LNCaP clone FGC (cell line): ENCODE measurements at places on chromosomes 5 and 9.

DNA sequence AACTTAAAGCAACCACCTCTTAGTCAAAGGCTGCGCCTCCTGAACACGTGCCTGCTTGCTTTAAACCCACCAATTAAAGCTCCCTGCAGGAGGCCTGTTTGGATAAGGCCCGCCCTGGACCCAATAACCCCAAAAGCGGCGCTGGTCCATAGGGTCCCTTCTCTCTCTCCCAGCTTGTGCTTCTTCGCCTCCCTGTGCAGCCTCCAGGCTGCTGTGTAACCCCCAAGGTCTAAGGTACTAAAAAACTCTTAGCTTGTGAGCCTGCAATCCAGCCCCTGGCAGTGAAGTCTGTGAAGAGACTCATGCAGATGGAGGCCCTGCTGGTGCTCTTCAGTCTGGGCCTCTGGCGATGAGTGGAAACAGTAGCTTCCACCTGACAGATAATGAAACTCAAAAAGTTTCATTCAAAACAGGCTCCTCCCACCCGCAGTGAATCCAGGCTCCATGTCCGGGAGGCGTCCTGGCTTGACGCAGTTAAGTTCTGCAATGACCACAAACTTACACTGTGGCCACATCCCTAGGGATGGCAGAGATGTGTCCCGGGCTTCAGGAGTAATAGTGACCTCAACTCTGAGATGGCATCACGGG is 97.3 kb downstream of the PRRT1B start:
- DNase-seq, result no peak

- no peak for DNase-seq
Observed at GRCh38 chr9:133129001-133129795, 8.2 kb upstream of the RALGDS start.

- no peak for DNase-seq
Observed at GRCh38 chr5:96293966-96294883, 138.8 kb downstream of the PCSK1 start.

DNA sequence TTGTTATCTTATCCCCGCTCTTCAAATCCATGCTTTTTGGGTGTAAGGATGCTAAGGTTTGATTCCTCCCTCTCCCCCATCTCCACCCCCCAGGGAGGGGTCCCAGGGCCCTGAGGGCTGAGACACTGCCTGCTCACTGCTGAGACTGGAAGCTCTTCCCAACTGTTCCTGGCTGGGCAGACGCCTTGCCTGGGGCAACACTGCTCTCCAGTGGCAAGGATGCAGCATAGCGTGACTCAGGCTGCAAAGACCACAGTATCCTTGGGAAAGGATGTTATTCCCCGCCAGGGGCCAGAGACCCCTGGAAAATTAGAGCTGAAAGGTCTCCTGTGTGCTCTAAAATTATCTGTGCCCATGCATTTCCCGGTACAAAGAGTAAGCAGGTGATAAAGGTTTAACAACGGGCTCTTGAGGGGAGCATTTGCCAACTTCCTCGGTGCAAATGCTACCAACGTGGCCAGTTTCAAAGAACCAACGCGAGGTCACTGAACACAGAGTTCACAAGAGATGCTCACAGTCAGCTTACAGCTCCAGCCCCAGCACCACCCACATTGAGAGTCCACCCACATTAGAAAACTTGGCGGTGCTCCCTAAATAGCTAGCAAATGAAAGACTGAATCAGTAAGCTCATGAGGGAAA is 271.9 kb downstream of the NSG2 start:
- DNase-seq, result peak; percentile 13

DNA sequence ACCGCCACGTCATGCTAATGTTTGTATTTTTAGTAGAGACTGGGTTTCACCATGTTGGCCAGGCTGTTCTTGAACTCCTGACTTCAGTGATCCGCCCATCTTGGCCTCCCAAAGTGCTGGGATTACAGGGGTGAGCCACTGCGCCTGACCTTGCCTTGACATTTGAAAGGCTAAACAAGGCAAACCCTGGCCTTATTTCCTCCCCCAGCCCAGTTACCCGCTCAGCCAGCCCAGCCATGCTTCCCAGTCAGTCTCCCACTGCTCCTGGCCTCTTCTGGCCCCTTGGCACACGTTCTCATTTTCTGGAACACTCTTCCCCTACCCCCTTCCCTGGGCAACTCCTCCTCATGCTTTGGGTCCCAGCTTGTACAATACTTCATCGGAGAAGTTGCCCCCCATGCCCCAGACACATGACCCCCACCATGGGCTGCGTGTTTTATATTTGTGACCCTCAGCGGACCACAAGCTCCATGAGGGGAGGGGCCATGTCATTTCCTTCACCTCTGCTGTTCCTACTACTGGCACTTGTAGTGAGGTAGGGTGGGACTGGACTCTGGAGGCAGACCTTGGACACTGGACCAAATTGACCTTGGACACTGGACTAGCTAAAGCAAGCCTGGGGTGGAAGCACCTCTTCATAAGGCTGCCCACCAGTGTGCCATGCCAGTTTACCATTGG is 94.4 kb upstream of the IER5L start:
- no peak for DNase-seq

GRCh38 chr9:118522093-118523028 is 818.2 kb downstream of the TLR4 start:
- no peak for DNase-seq

GRCh38 chr5:155867522-155868088 is 459.4 kb upstream of the SGCD start:
- DNase-seq, result no peak

DNA sequence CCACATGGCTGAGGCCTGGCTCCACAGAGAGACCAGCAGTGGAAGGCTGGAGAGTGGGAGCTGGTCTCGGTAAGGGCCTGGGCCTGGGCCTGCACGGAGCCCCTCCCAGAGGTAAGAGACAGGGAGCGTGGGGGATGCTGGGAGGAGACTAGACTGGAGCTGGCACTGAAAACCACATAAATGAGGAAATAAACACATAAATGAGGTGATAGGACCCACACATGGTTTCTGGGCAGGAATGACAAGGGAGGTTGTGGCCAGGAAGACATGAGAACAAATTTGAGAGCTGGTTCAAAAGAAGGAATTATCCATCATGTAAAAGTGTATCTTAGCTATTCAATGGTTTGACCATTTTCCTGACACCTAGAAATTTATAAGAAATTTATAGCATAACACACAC is 451.7 kb upstream of the DAP start:
- DNase-seq, result no peak

- no peak for DNase-seq
Observed at GRCh38 chr5:79456890-79457583, 56.9 kb downstream of the HOMER1 start.

DNA sequence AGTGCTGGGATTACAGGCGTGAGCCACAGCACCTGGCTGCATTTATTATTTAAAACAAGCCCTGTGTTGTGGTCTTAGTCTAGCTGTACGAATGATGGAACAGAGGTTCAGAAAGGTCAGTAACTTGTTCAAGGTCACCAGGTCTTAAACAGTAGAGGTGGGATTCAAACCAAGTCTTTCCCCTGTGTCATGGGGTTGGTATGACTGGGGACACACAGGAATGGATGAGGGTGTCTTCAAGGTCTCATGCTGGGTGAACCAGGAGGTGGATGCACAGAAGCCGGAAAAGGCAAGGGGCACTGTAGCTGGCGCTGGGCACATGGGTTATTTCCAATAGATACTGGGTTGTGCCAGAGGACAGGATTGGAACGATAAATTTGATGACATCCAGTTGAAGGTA is 32.2 kb upstream of the TJP2 start:
- no peak for DNase-seq

GRCh38 chr5:122195802-122196394 is 66.6 kb downstream of the ZNF474 start:
- peak; percentile 27 for DNase-seq

DNA sequence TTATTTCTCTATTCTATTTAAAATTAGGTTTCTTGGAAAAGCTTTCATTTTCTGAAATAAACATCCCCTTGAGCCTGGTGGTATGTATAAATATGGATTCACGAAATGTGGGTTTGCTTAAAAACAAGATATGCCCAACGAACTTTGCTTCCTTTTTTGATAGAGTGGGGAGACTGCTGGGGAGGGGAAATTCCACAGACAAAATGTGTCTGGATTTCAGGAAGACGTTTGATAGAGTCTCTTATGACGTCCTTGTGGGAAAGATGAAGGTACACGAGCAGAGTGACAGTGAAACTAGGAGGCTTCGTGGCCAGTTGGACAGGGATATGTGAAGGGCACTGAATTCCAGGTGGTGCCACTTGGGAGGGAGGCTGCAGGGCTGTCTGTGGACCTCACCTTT is 84.5 kb upstream of the RPS23 start:
- no peak for DNase-seq

DNA sequence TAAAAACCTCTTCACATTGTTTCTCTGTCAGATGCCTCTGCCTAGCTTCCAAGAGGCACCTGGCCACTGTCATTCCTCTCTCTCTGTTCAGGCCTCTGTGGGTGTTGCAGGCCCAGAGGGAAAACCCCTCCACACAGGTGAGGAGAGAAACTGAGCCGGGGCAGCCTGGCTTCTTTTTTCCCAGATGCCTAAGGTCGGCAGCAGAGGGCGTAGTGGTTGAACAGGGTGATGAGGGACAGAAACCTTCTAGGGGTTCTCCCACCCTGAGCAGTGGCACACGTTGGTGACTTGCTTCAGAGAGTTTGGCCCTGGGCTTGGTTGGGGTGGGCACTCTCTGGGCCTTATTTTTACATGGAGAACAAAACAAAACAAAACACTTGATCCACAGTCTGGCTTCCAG is 12.2 kb downstream of the IL9 start:
- no peak for DNase-seq

- no peak for DNase-seq
Observed at GRCh38 chr5:171524466-171524865, 105.0 kb downstream of the FGF18 start.

- DNase-seq, result peak; percentile 30
Observed at GRCh38 chr5:149474198-149474597, 77.0 kb downstream of the CSNK1A1 start.

GRCh38 chr5:57677235-57677634 is 194.6 kb upstream of the ACTBL2 start:
- no peak for DNase-seq

GRCh38 chr5:137565450-137565849 is 66.3 kb upstream of the SPOCK1 start:
- no peak for DNase-seq

DNA sequence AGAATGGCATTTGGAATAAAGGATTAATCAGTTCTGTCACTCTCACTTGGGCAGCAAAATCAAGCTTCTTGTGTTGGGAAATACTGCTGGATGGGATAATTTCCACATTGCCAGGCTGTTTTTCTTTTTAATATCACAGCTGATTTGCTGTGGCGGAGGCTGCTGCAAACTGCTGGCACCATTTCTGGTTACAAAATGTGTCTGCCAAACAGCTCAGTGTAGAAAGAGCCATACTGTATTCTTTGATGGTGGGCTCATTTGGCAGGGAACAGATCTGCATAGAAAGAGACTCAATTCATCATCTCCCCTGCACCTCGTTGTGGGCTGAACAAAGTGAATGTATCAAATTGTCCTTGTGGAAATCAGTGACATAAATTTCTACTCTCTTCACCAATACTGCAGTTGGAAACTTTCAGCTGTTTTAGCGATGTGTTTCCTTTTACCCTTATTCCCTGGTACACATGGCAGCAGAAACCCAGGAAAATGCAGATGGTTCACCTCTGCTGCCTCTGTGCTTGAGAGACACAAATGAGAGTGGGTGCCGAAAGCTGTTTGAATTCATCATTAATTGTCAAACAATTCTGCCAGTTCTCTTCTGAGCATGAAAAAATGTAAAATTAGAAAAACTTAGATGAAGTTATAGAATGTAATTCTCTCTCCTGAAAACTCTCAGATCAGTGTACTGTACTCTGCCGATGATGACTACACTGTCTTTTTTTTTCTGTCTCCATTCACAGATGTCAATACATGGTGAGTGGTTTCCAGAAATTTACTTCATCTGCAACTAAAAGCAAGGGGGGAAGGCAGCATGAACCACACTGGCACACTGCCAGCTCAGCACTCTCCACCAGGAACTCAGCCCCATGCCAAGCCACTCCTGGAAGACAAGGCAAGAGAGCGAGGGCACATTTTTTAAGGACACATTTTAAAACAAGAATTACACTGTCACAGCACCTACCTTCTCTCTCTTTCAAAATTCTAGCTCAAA is 75.0 kb downstream of the HMHB1 start:
- DNase-seq, result no peak

GRCh38 chr9:17936365-17936764 is 357.5 kb downstream of the SH3GL2 start:
- no peak for DNase-seq

DNA sequence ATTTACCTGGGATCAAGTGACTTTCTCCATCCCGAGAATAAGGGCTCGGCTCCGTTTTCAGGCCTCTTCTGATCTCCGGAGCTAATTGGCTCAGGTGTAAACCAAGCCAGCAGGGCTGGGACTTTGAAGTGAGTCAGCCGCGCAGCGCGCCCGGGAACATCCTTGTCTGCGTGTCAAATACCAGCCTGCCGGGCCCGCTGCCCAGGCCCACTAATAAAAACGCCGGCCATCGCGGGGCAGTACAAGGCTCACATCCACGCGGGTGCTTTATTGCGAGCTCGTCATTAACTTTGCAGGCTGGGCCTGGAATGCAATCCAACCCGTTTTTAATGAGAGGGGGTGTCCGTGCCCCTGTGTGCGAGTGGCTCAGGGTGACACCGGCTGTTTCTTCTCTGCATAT is 416.8 kb downstream of the IRX2 start:
- DNase-seq, result peak; percentile 57

DNA sequence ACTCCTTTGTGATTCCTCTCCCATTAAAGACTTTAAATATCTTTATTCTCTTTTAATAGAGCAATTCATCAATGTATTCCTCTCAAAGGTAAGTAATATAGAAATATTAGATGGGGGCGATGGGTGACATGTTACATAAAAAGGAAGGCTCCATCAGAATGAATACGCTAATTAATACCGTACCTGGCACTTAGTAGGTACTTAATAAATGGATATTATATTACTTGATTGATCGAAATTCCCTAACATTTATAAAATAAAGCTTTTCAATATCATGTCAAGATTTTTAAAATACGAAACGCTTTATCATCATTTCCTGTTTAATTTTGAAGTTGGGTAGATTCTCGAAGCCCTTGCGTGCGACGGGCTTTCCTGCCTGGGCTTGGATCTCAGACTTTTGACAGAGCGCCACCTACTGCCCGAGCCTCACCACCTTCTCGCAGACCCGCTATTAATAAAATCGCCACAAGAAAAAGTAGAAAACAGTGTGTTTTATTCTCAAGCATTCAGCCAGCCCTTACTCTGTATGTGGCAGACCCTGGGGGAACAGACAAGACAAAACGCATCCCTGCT is 99.4 kb downstream of the C5orf15 start:
- DNase-seq, result no peak

- no peak for DNase-seq
Observed at GRCh38 chr5:136146201-136146600, 13.6 kb downstream of the SMAD5 start.

GRCh38 chr9:76103531-76104315 is 213.2 kb downstream of the PCSK5 start:
- no peak for DNase-seq

DNA sequence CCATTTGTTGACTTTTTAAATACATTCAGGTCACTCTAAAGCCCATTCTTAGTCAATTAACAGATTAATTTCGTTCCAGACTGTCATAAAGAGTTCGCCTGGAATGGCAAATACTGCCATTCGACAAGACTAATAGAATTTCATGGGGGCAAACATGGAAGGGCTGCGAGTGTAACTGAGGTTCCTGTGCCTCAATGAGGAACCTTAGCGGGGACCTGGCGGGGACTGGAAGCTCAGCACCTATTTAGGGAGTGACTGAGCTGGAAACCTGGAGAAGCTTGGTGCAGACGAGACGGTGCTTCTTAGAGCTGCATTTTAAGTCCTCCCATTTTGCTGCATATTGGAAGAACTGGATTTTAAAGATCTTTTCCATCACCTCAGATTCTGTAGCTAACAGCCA is 3.4 kb downstream of the VCAN start:
- DNase-seq, result no peak

GRCh38 chr5:82023644-82024043 is 51.8 kb downstream of the ATG10 start:
- peak; percentile 39 for DNase-seq
